ENCODE measurements at places on chromosomes 1 and 21. TPM values are rescaled to one million over a fixed set of nuclear protein-coding genes. Genes with fewer than 3 reads are reported as not detected.
A peak's percentile ranks its signal among the peaks of the same experiment; 100 is the strongest.

- peak; percentile 99 for DNase-seq
Measured at GRCh38 chr1:77370583-77371306, 88.9 kb downstream of the AK5 start.

DNA sequence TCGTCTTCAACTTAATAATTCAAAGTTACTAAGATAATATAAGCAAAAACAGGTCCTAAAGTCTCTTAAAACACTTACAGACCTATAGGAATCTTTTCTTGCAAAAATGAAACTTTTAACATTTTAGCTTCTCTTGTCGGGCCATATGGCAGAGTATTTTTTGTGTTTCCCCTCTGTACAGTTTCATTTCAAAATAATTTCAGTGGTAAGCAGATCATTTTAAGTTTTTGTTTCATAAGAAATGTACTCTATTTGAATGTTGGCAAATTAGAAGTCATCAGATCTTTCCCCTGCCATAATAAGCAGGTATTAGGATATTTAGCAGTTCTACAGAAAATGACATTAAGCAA, 37.9 kb downstream of the RGL1 start:
- DNase-seq = no peak

The CR1L gene
- not detected for total RNA-seq

DNA sequence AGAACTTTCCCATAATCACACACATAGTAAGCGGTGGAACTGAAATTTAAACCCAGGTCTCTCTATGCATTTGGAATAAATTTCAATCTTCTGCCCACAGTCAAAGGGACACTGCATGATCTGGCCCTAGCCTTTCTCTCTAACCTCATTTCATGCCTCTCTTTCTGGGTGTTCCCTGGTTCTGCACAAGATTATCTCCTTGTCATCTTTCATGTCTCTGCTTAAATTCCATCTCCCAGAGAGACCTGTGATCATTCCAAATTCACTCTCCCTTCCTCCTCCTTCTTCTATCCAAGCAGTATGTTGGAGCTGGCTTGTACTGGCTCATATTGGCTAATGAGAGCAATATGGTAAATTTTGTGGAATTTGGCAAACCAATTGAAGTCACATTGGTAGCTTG, 22.2 kb downstream of the ETV3L start:
- no peak for DNase-seq

GRCh38 chr21:28663111-28663693, 329.5 kb downstream of the LTN1 start:
- no peak for DNase-seq

DNA sequence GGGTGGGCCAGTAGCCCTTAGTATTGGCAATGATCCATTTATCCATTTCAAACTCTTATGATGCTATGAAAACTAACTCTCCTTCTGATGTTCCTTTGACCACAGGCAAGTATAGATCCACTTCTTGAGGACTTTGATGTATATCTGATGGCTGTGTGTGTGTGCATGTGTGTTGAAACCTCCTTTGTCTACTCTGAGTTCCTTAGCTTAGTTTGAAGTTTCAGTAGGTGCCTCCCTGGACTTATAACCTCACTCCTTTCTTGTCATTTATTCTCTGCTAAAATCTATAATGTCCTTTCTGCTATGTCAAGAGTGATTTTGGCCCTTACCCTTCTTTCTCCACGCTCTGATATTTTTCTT, 409.3 kb downstream of the PRDM2 start:
- DNase-seq = no peak

GRCh38 chr1:202164271-202165037, 4.1 kb upstream of the PTPN7 start:
- no peak for DNase-seq

DNA sequence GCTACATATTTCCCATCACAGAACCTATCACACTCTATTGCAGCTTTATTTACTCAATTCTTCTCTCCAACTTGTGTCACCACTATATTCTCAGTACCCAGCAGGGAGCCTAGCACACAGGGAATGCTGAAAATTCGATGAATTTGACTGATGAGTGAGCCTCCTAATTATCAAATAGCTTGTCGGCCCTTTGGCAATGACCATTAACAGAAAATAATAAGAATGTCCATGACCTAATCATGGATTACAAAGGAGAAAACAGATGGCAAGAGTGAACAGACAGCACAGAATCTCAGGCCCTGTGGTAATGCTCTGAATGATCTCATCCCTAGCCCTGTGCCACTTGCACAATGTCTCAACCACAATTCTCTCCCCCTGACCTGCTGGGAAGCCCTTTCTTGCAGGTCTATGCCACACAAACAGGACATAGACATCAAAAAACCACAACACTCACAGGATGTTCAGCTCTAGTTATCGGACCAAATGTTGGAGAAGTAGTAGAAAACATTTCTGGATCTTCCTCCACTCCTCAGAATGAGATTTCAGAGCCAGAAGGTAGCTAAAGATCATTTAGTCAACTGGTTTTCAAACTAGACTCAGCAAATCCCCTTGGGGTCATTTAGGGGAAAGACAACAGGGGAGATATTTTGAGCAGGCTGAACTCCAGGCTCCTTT, 68.4 kb downstream of the LUZP1 start:
- peak; percentile 96 for DNase-seq

DNA sequence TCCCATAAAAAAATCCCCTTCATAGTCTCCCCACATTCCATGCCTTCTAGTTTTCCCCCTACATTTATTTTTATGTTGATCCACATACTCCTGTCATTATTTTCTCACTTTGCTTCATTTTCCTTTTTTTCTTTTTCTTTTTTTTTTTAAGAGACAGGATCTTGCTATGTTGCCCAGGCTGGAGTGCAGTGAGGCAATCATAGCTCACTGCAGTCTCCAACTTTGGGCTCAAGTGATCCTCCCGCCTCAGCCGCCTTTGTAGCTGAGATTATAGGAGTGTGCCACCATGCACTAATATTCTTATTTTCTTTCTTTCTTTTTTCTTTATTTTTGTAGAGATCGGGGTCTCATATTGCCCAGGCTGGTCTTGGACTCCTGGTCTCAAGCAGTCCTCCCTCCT, 7.8 kb downstream of the RNF2 start:
- no peak for DNase-seq

- DNase-seq = no peak
Measured at GRCh38 chr1:233620065-233620464, 6.2 kb downstream of the KCNK1 start.

The RNPC3 gene
- 3.8 TPM for total RNA-seq

DNA sequence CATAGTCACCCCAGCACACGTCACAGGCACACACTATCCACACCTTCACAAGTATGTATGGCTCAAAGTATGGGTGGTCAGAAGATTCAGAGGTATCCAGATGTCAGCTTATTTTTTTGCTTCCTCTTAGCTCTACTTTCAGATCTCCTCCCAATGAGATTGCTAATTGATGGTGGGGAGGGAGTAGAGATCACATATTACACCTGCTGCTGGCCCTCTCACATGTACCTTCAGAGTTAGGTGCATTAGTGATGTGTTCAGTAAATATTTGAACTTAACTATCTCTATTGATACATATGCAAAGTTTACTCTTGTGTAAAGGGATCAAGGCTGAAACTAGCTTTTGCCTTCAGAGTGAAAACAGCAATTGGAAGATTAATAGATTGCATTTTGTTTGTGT, 262.6 kb downstream of the PCP4 start:
- no peak for DNase-seq
